ENCODE measurements at places on chromosomes 6 and 20.

DNA sequence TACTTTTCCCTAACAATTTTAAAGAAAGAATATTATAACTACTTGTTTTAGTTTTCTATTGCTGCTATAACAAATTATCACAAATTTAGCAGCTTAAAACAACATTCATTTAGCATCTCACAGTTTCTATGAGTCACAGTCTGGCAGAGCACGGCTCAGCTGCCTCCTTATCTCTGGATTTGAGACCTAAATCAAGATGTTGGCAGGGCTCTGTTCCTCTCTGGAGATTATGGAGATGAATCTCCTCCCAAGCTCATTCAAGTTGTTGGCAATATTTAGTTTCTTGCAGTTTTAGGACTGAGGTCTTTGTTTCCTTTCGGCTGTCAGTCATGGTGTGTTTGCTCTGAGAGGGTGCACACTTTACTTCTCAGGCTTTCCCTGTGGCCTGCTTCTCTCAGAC lies 1065.8 kb upstream of the EYS start:
- DNase-seq, result no peak

DNA sequence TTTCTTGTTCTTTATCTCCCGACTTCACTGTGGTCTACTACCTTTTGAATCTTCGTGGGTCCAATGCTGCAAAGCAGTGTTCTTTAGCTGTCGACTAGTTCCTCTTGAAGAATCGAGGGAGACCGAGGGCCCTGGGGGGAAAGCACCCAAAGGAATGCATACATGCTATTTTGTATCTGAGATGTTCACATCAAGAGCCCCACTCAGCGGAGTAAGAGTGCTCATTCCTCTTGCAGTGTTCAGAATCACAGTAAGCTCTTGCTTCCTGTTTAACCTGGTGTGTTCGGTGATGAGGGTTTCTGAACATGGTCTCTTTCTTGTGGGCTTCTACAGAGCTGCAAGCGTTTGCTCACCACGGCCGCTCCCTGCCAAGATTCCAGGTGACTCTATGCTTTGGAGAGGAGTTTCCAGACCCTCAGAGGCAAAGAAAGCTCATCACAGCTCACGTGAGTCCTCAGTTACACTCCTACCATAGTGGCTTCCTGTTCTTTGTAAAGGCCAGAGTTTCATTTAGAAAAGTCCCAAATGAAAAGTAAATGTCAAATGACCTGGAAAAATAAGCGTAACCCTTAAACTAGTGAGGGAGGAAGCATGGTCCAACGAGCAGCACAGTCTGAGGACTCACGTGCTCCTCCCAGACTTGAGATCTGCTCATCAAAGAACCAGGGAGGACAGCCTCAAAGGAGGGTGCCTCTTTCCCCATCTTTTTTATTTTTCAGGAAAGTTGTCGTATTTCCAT lies 13.3 kb downstream of the IRF4 start:
- DNase-seq, result no peak

GRCh38 chr20:46985250-46985649 lies 90.6 kb downstream of the EYA2 start:
- no peak for DNase-seq

DNA sequence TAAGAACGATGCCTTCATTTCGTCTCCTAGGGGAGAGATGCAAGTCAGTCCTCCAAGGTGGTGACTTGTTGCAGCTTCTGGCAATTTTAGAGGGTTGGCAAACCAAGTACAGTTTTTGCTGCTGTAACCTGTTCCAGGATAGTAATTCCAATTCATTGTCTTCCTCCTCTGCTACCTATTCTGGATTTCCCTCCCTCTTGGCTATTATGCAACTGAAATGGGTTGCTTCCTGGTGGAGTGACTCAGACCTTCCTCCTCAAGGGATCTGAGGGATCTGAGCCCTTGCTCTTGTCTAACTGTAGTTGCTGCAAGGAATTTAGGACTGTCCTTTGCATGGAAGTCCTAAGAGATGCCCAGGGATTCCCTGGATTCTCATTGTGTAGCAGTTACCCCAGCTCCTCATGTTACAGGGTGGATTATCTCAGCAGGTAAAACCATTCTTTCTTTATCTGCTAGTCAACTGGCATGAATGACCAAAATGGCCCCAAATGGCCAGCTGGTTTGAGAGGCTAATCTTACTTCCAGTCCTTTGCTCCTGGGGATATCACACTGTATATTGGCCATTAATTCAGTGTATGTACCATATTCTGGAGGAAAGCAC lies 17.6 kb upstream of the ELMO2 start:
- DNase-seq, result no peak

- no peak for DNase-seq
These were observed 113.3 kb downstream of the AFG1L start for GRCh38 chr6:108407904-108408827.

GRCh38 chr6:29887819-29888776 lies 54.2 kb upstream of the HLA-A start:
- DNase-seq, result peak; percentile 89

GRCh38 chr20:63064745-63065711 lies 58.3 kb upstream of the BHLHE23 start:
- DNase-seq, result no peak

DNA sequence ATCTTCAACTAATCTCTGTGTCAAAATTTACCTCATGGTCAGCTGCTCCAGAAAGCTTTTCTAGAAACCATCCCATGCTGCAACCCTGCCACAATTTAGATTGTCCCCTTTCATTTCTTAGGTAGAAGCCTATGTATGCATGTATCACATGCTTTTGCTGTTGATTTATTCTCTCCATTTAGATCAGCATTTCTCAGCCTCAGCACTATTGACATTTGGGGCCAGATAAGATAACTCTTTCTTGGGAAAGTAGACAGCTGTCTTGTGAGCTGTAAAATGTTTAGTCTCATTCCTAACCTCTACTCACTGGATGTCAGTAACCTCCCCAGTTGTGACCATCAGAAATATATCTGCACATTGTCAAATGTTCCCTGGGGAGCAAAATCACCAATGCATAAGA lies 99.0 kb downstream of the PLCB1 start:
- DNase-seq, result no peak

GRCh38 chr20:7770578-7770977 lies 169.7 kb downstream of the HAO1 start:
- no peak for DNase-seq

DNA sequence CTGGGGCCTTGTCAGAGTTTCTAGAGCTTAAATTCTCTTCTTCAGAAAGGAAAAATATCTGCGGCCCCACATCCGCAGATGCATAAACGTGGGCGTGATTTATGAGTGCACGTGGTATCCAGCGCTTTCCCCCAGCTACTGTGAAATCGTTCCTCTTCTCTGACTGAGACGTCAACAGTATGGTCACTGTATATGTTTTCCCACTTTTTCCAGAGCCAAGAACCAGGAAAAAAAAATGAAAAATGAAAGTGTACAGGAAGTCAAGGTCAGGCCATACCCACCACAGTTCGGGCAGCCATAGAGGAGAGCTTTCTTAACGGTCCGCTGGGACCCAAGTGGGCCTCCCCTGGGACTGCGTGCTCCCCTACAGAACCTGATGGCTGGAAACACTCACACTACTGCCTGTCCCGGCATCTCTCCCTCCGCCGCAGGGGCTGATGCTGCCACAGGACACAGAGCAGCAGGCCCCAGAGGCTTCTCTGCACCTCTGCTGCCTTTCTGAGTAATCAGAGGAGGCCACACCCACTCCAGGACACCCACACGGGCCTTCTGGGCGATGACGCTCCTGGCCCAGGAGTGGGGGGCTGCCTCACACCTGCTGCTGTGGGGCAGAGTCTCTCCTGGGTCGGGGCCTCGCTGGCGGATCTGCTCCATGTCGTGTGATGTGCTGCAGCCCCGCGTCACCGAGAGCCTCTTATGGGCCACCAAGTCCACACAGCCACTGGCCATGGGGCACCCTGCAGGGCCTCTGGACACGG lies 16.4 kb upstream of the STX16 start:
- DNase-seq, result no peak

- DNase-seq, result peak; percentile 53
These were observed 44.9 kb upstream of the SUPT3H start for GRCh38 chr6:45422503-45423110.

DNA sequence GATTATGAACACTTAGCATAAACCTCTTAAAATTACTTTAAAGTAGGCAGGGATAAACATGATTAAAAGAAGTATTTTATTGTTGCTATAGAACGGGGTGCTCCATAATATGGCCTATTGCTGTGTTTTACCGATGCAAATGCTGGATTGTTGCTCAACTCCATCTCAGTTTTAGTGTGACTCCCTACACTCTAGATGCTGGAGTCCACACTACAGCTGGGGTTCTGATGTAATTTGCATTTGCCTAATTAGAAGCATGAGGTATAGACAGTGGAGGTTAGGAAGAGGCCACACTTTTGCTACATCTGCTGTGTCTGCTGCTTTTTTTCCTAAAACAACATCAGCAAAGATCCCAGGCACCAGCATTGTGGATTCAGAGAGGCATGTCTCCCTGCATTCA lies 6.7 kb upstream of the HMGN3 start:
- DNase-seq, result no peak

- DNase-seq, result no peak
These were observed 69.7 kb upstream of the PMEPA1 start for GRCh38 chr20:57779401-57780003.

- DNase-seq, result no peak
These were observed 73.4 kb upstream of the FBXO30 start for GRCh38 chr6:145887969-145888368.

DNA sequence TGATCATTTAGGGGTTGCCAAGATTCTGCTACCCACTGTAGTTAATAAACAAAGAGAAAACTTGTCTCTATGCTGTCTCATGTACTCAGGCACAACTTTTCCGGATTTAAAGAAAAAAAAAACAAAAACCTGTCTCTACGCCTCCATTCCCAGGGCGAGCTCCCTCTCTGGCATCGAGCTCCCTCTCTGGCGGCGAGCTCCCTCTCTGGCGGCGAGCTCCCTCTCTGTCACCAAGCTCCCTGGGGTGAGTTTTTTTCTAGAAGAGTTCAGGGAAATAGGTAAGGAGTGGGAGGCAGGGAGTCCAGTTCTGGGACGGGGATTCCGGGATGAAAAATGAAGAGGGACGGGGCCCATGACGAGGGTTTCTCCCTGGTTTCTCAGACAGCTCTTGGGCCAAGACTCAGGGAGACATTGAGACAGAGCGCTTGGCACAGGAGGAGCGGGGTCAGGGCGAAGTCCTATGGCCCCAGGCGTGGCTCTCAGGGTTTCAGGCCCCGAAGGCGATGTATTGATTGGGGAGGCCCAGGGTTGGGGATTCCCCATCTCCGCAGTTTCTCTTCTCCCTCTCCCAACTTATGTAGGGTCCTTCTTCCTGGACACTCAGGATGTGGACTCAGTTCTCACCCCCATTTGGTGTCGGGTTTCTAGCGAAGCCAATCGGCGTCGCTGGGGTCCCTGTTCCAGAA lies 16.5 kb upstream of the HLA-A start:
- no peak for DNase-seq

DNA sequence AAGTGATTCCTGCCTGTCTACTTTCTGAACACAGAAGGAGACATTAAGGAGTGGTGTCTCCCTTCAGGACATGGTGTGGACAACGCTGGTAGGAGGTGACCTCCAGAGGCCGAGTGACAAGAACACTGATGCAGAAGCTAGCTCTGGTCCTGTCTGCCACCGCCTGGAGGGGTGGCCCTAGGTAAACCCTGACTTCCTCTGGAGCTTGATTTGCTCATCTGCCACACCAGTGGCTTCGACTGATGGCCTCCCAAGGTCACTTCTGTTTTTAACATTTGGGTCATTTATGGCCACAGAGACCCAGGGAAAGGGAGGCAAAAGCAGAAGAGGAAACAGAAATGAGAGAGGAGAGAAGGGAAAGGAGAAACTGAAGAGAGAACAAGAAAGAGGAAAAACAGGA lies 49.4 kb upstream of the SLC22A23 start:
- no peak for DNase-seq

GRCh38 chr6:55964136-55964535 lies 88.7 kb upstream of the BMP5 start:
- no peak for DNase-seq

DNA sequence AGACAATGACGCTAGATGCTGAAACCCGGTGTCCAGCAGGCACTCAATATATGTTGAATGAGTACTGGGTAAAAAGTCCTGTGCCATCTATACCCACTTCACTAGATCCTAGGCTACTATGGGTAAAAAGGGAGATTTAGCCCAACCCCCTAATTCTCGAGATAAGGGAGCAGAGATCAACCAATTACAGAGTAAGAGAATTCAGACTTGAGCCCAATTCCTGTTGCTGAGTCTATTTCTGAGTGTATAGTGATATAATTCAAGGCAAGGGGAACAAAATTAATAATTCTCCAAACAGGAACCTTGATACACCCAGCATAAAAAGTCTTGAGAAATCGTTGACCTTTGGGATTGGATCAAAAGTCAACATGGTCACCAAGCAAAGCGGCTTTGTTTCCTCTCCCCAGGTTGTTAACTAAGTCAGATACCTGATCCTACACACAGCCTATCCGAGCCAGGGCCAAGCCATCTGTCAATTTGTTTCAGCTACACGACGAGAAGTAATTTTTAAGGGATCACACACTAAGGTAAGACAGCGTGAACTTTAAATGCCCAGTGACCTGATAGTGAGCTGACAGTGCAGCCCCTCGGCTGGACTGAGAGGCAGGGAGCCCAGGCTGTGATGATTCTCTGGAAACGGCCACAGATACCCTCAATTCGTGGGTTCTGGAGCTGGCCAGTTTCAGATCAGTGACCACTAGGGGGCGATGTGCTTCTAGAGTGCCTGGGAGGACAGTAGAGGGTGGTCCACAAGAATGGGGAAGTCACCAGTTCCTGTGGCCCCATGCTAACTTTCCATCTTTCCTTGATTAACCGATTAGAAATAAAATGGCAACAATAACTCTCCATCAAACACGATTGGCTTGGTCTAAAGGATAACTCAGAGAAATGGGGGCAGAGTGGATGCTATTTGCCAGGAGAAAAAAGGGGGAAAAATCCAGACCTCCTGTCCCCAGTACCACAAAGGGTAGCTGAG lies 46.2 kb downstream of the SLC22A23 start:
- DNase-seq, result no peak

DNA sequence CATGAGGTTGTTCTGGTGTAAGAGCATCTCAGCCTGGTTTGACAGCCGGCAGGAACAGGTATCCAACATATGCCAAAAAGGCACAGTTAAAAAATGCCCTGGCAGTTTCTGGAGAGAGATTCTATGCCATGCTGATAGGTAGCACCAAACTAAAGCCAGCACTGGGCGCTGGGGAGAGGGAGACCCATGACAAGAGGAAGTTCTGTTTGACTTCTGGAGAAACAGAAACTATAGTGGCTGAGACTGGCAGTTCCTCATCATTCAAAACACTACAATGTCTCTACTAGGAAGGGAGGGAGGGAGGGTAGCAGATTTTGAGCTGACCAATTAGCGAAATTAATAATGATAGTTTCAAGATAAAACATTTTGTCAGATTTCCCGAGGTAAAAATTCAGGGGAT lies 174.1 kb downstream of the ADAT2 start:
- DNase-seq, result no peak

Measured in T-helper 2 cell (primary cell).